ENCODE measurements at places on chromosomes 12 and 14.
A peak's percentile ranks its signal among the peaks of the same experiment; 100 is the strongest.

- DNase-seq: no peak
These were observed 19.7 kb downstream of the EML1 start for GRCh38 chr14:99812892-99813291.

GRCh38 chr14:36430169-36430568 is 89.9 kb downstream of the NKX2-1 start:
- DNase-seq: no peak

DNA sequence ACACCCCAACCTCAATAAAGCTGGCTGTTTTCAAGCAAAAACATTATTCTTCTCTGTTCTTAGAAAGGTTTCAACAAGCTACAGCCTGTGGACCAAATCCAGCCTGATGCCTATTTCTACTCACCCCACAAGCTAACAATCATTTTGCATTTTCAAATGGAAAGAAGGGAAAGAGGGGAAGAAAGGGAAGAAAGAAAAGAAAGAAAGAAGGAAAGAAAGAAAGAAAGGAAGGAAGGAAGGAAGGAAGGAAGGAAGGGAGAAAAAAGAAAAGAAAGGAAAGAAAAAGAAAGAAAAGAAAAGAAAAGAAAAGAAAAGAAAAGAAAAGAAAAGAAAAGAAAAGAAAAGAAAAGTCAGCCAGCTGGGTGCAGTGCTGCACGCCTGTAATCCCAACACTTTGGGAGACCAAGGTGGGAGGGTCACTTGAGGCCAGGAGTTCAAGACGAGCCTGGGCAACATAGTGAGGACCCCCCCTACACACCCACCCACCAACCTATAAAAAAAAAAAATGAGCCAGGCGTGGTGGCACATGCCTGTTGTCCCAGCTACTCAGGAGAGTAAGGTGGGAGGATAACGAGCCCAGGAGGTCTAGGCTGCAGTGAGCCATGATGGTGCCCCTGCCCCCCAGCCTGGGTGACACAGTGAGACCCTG is 26.3 kb downstream of the SCARB1 start:
- DNase-seq: no peak

- no peak for DNase-seq
These were observed 64.7 kb upstream of the STAC3 start for GRCh38 chr12:57315681-57316080.

DNA sequence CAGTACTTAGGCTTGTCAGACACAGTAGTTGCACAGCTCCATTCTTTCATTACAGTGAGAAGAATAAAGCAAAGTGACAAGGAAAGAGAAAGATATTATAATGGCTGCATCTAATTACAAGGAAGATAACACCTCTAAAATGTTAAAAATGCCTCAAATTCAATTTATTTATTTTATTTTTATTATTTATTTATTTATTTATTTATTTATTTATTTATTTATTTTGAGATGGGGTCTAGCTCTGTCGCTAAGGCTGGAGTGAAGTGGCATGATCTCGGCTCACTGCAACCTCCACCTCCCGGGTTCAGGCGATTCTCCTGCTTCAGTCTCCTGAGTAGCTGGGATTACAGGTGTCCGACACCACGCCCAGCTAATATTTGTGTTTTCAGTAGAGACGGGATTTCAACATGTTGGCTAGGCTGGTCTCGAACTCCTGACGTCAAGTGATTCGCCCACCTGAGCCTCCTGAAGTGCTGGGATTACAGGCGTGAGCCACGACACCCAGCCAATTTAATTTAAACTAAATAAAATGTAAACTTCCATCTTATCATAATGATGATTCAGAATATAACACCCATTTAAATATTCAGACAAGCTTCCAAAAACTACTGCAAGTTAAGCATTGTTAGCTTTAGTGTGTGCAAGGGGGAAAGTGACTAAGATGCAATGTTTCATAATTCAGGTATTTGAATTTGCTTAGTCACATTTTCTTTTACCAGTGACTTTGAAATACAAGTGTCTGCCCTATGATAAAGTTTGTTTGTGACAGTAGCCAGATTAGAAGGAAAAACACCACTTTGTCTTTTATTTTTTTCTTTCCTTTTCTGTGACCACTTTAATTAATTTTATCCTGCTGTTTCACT is 2.4 kb upstream of the CFAP54 start:
- DNase-seq: no peak

- peak; percentile 62 for DNase-seq
These were observed 57.3 kb downstream of the FLRT2 start for GRCh38 chr14:85587151-85587711.

DNA sequence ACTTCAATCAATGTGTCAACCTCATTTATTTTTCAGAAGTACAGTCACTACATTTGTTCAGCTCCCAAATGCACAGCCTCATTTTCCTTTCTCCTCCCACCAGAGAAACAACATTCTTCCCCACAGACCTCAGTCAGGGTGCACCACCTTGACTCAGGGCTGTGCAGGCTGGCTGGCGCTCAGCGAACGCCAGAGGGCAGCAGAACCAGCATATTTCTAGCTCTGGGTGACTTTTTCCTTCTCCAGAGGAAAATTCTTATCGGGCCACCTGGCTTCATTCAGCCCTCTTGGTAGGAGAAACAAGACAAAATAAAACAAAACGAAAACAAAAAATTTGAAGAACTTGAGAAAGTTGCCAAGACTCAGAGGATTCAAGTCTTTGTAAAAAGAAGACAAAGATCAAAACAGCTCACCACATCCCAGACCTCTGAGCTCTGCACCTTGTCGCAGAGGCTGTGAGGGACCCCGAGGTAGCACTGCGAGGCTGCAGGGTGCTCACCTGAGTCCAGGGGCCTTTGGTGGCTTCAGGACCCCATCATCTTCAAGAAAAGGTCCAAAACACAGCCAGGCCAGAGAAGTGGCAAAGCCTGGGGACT is 33.7 kb downstream of the PAH start:
- no peak for DNase-seq

DNA sequence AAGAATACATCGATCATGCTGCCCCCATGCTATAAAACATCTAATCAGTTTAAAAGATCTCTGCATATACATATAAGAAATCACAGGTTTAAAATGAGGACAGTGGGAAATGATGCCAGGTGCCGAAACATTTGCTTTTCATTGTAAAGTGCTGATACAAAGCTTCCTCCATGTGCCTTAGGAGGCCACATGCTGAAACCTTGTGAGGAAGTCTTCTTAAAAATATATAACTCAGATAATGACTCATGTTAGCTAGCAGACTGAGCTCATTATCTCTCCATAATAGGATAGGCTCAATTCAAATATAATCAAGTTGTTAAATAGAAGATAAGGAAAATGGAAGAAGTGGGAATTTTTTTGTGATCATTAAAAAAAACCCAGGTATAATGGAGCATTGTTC is 65.9 kb downstream of the RFX4 start:
- DNase-seq: no peak

DNA sequence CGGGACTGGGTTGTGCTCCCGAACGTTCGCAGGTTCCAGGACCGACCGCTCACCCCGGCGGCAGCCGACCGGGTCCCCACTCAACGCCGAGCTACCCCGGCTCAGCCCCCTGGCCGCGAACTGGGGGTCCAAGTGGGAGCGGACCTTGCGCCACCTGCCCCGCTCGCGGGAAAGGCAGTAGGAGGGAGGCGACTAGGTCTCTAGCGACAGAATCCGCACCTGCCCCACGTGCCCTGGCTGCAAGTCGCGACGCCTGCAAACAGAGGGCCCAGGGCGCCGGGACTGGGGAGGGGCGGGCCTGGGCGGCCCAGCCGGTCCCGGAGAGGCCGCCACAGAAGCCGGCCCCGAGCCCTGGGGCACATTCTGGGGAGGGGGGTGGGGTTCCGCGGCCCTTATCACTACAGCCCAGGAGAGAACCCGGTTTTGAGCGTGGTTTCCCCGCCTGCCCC is 239.2 kb upstream of the CPNE8 start:
- no peak for DNase-seq

- DNase-seq: peak; percentile 55
These were observed 124.4 kb downstream of the RPS29 start for GRCh38 chr14:49461529-49462401.

DNA sequence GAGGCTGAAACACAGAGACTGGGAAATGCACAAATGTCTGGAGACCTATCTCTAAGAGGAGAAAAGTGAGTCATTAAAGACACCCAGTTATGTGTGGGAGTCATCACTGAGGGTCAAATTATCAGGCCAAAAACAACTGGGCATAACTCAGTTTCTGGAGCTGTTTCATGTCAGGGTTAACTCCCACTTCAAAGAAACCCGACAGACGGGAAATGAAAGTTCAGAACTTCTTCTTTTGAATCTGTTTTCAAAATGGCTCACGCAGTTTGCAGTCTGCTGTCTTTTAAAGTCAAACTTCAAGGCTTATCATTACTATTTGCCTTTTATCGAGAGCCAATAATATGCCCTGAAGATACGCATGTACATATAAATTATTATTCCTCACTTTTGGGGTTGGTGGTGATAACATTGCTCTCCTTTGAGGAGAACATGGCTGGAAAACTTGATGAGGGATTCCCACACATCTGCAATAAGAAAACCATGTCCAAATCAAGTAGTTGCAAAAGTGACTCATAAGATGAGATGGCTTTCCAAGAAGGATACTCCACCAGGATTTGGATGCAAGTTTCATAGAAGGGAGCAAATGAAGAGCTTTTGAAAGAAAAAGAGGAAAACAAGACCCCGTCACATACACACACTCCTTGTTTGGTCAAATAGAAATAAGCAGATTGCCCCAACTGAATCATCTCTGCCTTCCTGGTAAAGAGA is 341.4 kb downstream of the ADAMTS20 start:
- DNase-seq: no peak

GRCh38 chr12:12845794-12846243 is 32.7 kb downstream of the DDX47 start:
- no peak for DNase-seq

DNA sequence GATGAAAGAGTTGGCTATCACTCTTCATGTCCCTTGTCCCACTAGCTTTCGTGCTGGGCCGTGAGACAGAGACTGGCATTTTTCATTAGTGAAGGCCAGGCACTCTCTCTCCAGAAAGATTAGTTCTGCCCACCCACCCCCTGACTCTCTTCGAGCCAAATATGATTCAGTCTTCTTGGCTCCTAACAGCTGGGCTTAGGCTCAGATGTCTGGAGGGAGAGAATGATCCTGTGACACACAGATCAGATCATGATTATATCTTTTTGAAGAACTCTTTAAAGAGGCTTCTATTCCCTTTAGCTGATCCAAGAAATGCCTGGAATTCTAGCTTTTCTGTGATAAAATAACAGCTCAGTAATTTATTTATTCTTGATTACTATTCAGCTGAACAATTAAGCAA is 5.2 kb upstream of the GNG2 start:
- no peak for DNase-seq

DNA sequence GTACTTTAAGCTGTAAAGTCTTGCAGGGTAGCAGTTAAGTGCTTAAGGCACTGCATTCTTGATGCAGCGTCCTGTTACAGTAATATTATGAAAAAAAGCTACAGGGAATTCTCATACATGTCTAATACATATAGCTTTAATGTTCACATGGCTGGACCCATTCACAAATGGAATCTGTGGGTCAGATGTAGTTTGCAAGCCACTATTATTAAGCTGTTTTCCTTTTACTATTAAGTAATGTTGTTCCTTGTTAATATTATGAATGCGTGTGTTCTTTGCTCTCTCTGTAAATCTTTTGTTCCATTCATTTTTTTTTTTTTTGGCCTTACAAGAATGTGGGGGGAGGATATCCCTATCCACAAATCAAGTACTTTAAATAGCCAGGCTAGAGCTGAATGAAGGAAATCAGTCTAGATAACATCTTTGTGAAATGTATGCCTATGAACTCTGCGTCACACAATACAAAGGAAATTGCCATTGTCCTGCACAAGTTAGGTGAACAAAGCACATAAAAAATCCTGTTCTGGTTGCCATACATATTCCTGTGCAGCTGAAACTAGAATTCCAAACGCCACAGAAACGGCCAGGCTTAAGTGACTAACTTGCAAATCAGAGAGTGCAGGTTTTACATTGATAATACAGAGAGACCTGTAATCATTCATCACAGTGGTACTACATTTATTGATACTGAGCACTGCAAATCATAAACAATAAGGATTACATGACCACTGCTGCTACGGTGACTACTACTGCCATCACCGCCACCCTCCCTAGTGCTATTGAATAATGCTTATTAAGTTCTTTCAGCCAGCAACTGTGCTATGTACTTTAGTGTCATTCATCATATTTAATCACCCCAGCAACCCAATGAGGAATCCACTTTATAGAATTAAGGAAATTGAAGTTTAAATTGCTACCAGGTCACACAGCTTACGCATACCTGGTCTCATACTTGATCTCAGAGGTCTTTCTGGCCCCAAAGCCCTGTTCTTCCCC is 111.9 kb downstream of the HMGA2 start:
- DNase-seq: no peak

GRCh38 chr12:15767301-15767700 is 21.9 kb downstream of the EPS8 start:
- no peak for DNase-seq

- no peak for DNase-seq
These were observed 8.2 kb downstream of the HIF1A start for GRCh38 chr14:61703342-61704129.

- DNase-seq: no peak
These were observed 222.3 kb upstream of the NOS1 start for GRCh38 chr12:117583677-117584225.

GRCh38 chr12:80373666-80374065 is 70.4 kb upstream of the PTPRQ start:
- DNase-seq: no peak

GRCh38 chr12:56115329-56115728 is 1.1 kb upstream of the RPL41 start:
- no peak for DNase-seq
